ENCODE measurements at places on chromosomes 7 and 10.

DNA sequence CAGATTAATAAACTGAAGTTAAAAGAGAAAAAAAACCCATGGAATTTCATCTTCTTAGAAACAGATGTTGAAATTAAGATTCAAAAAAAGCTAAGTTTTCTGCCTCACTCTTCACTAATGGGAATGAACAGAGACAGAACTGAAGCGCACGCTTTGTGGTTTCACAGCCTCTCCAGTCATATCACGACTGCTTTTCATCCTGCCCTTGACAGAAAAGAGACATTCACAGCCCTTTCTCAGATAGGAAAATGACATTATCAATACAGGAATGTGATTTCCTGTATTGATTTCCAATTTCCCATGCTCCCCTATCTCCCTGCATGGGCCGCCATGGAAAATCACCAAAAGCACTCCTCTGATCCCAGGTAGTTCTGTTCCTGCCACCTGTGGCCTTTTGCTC is 108.2 kb downstream of the PFKFB3 start:
- no peak for DNase-seq

GRCh38 chr7:150943453-150943814 is 34.7 kb downstream of the KCNH2 start:
- no peak for DNase-seq

- no peak for DNase-seq
Measured at GRCh38 chr7:74569501-74570075, 87.9 kb upstream of the GTF2I start.

DNA sequence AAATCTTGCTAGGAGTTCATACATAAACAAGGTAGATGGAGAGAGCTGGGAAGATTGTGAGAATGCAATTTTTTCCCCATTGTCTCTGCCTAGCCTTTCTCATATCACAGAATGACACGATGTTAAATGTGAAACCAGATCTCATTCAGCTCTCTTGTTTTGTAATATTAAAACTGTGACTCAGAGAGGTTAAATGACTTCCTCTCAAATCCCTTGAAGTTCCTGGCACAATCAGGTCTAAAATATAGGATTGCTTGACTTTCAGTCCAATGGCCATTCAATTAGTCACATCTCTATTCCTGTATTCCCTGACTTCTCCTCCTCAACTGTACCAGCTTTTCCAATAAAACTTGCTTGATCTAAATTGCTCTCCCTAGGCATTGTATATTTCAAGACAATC is 3.1 kb downstream of the ANKRD22 start:
- no peak for DNase-seq

- no peak for DNase-seq
Measured at GRCh38 chr7:142871260-142872105, 14.1 kb downstream of the TRPV6 start.

DNA sequence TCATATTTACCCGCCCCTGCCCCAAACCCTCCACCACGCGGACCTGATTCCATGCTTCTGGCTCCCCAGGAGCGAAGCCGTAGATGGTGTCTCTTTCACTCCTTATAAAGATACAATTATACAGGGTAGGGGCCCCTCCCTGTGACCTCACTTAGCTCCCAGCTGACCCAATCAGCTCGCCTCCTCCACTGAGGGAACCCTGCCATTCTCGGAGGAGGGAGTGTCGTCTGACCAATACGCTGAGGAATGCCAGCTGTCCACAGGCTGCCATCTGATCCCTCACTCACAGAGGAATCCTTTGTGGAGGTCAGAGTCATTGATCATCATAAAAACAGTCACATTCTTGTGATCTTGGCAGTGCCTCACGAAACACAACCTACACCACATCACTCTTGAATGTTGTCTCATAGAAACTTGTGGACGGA is 67.5 kb upstream of the INSIG1 start:
- DNase-seq, result no peak

GRCh38 chr10:297567-297966 is 162.3 kb downstream of the ZMYND11 start:
- no peak for DNase-seq

DNA sequence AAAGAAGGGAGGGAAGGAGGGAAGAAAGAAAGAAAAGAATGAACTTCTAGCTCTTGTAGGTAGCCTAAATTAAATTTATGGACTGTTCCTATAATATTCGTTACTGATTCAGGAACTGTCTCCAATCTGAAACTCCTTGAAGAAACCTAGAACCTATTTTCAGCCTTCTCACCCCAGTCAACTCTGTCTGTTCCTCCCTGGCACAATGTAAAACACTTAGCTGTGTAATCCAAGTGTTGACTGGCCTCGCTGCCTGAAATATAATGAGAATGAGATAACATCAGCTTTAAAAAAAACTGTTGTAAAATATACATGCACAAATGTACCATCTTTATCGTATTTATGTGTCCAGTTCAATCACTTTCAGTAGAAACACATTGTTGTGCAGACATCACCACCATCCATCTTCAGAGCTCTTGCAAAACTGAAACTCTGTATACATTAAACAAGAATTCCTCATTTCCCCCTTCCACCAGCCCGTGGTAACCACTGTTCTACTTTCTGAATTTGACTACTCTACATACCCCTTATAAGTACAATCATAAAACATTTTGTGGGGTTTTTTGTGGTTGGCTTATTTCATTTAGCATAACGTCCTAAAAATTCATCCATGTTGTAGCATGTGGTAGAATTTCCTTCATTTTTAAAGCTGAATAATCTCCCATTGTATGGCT is 6.3 kb upstream of the C7orf33 start:
- no peak for DNase-seq

DNA sequence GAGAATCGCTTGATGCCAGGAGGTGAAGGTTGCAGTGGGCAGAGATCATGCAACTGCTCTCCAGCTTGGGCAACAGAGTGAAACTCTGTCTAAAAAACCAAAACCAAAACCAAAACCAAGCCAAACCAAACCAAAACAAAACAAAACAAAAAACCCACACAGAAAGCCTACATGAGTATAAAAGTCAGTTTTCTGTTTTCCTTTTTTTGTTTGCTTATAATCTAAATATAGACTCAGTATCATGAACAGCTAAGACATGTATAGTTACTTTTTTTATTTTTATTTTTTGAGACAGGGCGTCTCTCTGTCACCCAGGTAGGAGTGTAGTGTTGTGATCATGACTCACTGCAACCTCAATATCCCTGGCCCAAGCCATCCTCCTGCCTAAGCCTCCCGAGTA is 16.8 kb upstream of the MTPN start:
- DNase-seq, result no peak

DNA sequence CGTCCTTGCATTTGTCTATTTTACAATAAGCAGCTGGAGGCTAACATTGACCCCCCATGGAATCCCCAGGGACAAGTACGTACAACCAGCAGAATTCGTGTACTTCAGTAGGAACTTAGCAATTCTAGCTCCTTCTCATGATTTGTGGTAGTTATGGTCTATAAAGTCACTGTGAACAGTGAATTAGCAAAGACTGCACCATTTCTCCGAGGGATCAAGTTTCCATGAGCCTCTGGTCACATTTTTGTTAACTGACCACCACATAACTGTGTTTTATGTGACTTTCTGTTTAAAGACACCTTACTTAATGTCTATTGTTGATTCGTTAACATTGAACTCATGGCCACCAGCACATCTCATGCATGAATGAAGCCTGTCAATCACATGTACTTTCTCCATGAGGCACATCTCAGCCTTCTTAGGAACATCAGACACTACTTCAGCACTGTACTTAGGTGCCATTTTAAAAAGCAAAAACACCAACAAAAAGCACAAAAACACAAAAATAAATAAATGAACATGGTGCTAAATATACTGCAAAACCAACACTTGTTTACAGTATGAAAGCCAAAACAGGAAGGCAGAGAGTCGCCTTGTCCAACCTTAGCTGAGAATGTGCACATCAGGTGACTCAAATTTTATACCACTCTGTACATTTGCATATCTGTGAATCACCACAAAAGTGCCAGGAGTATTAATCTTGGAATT is 9.0 kb upstream of the UCN3 start:
- DNase-seq, result no peak

DNA sequence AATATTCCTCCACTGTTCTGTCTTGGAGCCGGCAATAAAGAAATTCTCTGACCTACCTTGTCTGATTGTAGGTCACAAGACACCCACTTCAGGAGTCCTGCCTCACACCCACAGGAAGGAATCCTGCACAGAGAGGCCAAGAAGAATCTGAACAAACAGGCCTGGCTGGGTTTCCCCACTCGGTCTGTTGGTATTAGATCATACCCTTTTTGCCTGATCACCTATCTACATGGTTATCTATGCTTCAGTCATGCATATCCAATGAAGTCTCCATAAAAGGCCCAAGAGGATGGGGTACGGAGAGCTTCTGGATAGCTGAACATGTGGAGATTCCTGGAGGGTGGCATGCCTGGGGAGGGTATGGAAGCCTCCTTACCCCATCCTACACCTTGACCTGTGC is 12.3 kb downstream of the OGDH start:
- no peak for DNase-seq

DNA sequence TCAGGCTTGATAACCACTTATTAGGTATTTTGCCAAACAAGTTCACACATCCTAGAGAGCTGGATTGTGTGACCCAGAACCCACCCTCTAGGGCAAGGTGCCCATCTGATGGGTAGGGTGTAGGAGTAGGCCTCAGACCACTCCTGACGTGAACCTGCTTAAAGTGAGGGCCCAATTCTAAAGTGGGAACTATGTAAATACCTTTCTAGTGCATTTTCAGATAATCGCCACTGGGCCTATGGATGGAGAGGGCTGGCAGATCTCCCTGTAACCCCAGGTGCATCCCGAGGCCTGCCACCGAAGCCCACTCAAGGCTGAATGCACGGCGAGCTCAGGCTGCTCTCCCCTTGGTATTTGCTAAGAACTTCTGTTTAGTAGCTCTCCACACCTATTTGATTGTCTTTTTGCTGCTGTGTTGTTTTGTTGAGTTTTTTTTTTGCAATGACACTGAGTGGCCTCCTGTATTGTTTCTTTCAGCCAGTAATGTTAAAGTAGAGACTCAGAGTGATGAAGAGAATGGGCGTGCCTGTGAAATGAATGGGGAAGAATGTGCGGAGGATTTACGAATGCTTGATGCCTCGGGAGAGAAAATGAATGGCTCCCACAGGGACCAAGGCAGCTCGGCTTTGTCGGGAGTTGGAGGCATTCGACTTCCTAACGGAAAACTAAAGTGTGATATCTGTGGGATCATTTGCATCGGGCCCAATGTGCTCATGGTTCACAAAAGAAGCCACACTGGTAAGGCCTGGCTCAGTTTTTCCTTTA is 71.7 kb downstream of the IKZF1 start:
- no peak for DNase-seq

DNA sequence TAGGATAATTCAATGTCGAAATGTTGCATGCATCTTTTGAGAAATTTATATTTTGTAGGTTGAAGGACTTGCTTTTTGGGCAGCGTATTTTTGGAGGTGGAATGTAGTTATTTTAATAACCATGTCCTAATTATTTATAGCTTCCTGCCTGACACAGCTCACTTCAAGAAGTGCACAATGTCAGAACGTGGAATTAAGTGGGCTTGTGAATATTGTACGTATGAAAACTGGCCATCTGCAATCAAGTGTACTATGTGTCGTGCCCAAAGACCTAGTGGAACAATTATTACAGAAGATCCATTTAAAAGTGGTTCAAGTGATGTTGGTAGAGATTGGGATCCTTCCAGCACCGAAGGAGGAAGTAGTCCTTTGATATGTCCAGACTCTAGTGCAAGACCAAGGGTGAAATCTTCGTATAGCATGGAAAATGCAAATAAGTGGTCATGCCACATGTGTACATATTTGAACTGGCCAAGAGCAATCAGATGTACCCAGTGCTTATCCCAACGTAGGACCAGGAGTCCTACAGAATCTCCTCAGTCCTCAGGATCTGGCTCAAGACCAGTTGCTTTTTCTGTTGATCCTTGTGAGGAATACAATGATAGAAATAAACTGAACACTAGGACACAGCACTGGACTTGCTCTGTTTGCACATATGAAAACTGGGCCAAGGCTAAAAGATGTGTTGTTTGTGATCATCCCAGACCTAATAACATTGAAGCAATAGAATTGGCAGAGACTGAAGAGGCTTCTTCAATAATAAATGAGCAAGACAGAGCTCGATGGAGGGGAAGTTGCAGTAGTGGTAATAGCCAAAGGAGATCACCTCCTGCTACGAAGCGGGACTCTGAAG is 620 bp downstream of the ZRANB1 start:
- DNase-seq, result no peak

GRCh38 chr7:121419201-121420148 is 23.4 kb upstream of the FAM3C start:
- DNase-seq, result no peak

GRCh38 chr10:44960088-44960460 is 472 bp downstream of the RASSF4 start:
- DNase-seq, result no peak

- DNase-seq, result no peak
Measured at GRCh38 chr10:51699145-51699474, 285 bp downstream of the CSTF2T start.

GRCh38 chr10:93542358-93542791 is 24.1 kb upstream of the FFAR4 start:
- no peak for DNase-seq

GRCh38 chr7:50397971-50398324 is 52.2 kb downstream of the FIGNL1 start:
- DNase-seq, result no peak
